Activated T-cell treated with anti-CD3 and anti-CD28 coated beads, Interleukin-2, amount 50 U/mL, for 1 hour (primary cell): ENCODE measurements at places on chromosomes 1 and 21.

GRCh38 chr1:25724201-25724600, 75.8 kb upstream of the SELENON start:
- DNase-seq: no peak

- no peak for DNase-seq
These were observed 43.1 kb upstream of the EXOSC10 start for GRCh38 chr1:11142618-11143391.

DNA sequence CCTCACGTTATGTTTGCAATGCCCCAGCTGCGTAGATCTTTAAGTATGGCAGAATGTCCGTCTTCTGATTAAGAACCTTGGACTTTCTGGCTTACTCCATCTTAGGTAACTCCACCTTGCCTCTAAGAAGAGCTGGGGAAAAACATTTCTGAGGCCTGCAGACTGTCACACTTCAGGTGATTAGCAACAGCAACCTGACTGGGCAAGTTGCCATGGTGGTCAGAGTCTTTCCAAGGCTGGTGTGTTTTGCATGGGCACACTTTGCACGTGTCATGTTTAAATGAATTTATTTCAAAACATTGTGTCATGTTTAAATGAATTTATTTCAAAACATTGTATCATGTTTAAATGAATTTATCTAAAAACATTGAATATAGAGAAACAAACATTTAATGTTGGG, 811 bp downstream of the KPRP start:
- no peak for DNase-seq

GRCh38 chr1:1916851-1917251, 1.8 kb downstream of the CALML6 start:
- DNase-seq: no peak

DNA sequence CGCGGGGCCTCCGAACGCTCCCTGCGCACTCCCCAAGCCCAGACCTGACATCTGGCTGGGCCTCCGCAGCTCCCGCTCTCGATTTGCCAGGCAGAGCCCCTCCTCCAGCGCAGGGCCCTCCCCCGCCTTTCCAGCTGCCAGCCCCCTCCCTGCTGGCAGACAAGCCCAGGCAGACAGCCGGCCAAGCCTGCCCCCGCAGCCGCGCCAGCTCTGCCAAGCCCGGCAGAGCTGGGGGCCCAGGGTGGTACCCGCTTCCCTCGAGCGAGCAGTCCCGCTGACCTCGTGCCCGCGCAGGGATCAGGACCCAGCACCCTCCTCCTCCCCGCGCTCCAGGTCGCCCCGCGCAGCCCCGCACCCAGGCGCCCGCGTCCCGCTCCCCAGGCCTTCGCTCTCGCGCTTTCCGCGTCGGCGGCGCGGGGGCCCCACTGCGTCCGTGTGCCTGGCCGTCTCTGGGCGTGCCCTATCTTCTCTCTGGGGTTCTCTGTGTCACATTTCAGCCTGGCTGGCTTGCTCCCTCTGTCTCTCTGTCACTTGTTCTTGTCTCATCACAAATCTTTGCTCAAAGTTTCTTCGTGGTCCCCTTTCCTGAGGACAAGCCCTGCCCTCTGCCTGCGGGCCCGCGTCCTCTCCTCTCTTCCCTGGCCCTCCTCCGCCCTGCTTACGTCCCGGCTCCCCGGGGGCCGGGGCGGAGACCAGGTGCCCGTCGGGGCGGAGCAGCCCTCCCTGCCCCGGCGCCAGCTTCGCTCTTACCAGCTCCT, 580 bp downstream of the INKA2 start:
- DNase-seq: peak; percentile 59

- DNase-seq: no peak
These were observed 1.9 kb downstream of the JAM2 start for GRCh38 chr21:25640943-25641292.

DNA sequence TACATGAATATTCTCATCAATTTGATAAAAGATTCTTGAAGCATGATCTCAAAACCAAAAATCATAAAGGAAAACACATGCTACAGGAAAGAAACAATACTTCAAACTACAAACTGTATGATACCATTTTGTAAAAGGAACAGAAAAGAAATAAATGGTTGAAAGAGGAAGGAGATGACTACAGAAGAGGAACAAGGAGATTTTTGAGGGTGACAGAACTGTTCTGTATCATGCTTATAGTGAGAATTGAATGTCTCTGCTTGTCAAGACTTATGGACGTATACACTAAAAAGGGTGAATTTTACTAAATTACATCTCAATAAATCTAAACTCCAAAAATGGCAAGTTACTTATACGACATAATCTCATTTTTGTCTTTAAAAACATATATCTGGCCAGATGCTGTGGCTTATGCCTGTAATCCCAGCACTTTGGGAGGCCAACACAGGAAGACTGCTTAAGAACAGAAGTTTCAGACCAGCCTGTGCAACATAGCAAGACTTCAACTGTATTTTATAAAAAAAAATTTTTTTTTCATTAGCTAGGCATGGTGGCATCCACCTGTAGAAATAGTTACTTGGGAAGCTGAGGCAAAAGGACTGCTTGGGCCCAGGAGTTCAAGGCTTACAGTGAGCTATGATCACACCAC, 125.4 kb downstream of the EIF4G3 start:
- no peak for DNase-seq

- DNase-seq: no peak
These were observed 5.7 kb upstream of the MFAP2 start for GRCh38 chr1:16986113-16986512.

DNA sequence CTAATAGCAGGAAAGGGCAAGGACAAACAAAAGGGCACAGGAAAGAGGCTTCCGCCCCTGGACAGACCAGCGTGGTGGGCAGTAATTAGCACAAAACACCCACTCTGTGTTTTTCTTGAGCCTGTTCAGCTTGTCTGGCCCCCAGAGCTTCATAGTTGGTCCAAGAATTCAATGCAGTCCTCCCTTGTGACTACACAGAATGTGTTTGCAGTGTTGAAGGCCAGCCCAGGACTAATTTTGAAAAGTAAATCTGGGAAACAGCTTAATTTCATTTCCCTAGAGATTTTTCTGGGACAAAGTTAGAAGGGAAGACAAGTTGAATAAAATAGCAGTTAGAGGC, 49.2 kb upstream of the LMO4 start:
- no peak for DNase-seq

- DNase-seq: peak; percentile 20
These were observed at the start of gene FAM163A for GRCh38 chr1:179742717-179743678. FAM163A (plus strand) TSS chr1:179743291; CDS start chr1:179813098, 69,807 bp downstream.

GRCh38 chr1:190084552-190084951, 393.1 kb downstream of the BRINP3 start:
- DNase-seq: no peak

DNA sequence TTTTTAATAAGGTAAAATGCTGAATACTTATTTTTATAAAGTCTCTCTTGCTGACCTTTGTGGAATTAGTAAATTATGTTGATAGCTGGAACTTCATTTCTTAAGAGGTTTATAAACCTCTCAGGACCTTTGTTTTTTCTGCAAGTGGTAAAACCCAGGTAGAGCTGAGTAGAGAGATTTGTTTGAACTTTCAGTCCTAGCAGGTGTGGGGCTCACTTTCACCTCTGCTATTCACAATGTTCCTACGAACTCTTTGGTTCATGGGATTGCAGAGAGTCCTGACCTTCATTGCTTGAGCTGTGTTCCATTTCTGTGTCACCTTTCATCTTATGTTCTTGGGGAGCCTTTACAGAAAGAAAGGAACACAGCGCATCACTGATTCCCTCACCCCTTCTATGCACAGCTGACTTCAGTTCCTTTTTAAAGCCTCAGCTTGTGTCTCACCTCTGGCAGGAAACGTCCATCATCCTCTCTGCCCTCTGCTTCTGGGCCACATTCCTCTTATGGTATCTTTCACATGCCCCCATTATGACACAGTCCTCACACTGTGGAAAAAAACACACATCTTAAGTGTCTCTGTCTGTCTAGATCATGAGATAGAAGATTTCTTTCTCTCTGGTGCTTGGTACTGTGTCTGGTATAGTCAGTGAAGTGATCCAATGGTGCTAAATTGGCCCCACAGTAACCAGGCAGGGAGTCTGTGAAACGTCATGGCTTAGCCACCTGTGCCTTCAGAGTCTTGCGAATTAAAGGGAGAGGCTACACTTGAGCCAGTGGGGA, 262.5 kb upstream of the B3GALT2 start:
- no peak for DNase-seq

DNA sequence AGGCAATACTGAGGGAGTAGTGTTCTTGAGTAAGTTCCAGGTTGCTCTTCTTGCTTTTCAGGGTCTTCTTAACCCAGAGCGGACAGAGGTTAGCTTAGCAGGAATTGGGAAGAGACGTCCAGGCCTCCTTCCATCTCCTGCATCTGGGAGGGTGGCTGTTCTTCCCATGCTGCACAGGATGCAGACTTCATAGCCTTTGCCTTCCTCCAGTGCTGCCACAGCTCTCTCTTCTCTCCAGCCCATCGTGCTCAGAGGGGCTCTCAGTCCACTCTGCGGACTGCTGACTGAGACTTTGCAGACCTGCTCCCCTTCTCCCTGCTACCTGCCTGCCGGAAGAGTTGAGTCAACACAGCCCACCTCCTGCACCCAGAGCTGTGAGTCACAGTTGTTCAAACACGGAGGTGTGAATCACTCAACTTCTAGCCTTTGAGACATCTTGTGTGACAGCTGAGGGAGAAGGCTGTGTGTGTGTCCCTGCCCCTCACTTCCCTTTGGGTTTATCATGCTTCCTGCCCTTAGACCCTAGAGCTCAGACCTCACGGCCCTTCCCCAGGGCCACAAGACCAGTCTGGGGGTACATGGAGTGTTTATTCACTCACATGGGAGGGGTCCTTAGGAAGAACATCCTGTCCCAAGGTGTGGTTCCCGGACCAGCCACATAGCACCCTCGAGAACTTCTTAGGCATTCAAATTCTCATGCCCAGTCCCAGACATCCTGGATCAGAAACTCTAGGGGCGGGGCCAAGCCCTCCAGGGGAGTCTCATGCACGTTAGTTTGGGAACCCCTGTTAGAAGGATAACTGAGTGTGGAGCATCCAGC, 158.3 kb upstream of the CACNA1E start:
- peak; percentile 20 for DNase-seq

GRCh38 chr1:181499825-181500224, 16.5 kb downstream of the CACNA1E start:
- DNase-seq: no peak

DNA sequence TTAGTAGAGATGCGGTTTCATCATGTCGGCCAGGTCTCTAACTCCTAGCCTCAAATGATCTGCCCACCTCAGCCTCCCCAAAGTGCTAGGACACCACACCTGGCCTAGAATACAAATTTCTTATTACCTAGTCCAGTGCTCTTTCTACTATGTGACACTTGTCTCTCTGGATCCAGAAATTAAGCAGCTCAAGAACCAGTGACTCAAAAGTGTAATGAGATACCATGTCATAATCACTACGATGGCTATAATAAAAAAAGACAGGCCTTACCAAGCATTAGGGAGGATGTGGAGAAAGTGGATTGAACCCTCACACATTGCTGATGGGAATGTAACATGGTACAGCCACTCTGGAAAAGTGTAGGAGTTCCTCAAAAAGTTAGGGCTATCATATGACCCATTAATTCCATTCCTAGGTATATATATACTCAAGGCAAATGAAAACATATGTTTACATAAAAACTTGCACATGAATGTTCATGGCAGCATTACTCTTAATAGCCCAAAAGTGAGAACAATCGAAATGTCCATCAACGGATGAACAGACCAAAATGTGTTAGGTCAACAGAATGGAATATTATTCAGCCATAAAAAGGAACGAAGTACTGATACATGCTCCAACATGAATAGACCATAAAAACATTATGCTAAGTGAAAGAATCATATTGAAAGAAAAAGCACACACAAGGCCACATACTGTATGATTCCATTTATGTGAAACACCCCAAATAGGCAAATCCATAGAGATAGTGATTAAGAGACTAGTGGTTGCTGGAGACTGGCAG, 8.3 kb downstream of the TEX38 start:
- DNase-seq: no peak

GRCh38 chr1:206855859-206856258, 9.6 kb upstream of the IL20 start:
- DNase-seq: no peak

- DNase-seq: no peak
These were observed 23.9 kb upstream of the KCTD3 start for GRCh38 chr1:215543191-215543606.

DNA sequence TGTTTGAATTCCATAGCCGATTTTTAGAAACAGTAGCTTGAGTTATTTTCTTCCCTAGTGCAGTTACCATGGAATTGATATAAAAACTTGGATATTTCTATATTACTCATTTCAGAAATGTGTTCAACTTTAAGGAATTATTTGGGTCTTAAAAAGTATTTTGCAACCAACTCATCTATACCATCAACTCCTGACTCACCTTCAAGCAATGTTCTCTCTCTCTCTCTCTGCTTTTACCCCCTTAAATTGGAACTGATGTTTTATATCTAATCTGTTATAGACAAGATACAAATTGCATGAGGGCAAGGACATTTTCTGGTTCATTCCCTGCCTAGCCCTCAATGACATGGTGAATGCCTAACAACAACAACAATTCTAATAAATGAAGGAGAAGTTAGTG, 214.7 kb upstream of the NRIP1 start:
- DNase-seq: no peak

- DNase-seq: no peak
These were observed 97.4 kb downstream of the SYF2 start for GRCh38 chr1:25134801-25135461.

- DNase-seq: no peak
These were observed 30.2 kb upstream of the CD101 start for GRCh38 chr1:116971258-116971860.

DNA sequence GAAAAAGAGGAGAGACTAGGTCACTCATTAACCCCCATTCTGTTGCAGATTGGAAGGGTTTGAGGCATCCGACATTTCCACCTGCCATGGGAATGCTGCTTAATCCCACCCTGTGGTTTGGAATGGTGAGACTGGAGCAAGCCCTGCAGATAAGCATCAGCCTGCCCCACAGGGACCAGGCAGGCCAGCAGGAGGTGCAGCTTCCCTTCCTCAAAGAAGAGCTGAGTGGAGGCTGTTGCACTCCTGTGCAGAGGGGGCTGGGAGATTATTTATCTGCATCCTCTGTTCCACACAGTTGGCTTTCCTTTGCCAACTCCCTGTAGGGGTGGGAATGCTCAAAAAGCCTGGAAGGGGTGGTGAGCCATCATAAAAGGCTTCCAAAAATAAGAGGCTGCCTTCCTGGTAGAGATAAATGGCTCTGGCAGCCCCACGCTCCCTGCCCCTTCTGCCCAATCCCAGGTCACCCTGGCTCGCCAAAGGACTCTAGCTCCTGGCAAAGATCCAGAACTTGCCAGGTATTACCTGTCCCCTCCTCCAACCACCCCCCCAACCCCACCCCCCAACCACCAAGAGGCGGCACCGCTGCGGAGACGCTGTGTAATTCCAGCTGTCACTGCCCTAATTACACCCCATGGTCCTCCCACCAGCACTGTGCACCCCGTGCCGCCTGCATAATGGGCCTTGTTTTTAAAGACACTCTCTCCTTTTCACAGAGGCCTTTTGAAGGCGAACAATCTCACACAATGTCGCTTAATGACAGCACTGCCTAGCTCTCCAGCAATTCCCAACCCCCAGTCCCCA, 83.0 kb upstream of the ZC3H12A start:
- no peak for DNase-seq

DNA sequence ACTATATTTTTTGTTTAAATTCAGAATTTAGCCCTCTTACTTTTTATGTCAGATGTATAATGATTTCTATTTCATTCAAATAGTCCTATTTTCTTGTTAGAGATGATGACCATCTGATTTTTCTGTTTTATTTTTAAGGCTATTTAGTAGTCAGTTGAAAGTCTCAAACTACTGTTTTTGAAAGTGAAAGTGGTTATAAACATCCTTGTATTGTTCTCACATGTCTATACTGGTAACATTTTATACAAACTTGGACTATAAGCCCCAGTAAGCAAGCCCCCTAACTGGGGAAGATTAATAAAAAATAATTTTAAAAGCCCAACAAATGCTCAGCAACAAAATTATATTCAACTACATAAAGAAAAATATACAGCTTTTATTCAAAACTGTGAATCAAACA, 271.3 kb upstream of the RGS18 start:
- no peak for DNase-seq
